ENCODE measurements at places on chromosomes 1 and 21. TPM values are rescaled to one million over a fixed set of nuclear protein-coding genes. Genes with fewer than 3 reads are reported as not detected.

GRCh38 chr1:201719812-201720521 lies 109.0 kb upstream of the IPO9 start:
- peak; percentile 57 for DNase-seq

DNA sequence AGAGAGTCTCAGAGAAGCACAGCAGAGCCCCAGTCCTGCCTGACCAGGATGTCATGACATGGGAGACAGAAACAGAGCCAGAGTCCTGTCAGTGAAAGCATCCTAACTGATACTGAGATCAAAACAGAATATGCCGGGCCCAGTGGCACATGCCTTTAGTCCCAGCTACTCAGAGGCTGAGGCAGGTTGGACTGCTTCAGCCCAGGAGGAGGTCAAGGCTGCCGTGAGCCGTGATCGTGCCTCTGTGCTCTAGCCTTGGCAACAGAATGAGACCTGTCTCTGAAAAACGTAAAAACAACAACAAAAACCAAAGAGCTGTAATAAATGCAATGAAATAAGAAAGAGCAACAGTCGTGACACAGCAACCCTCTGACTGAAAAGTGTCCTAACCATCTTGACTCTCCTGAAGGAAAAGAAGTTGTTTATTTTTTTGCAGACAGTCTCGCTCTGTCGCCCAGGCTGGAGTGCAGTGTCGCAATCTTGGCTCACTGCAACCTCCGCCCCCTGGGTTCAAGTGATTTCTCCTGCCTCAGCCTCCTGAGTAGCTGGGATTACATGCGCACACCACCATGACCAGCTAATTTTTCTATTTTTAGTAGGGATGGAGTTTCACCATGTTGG lies 189.2 kb downstream of the SLC45A1 start:
- no peak for DNase-seq

DNA sequence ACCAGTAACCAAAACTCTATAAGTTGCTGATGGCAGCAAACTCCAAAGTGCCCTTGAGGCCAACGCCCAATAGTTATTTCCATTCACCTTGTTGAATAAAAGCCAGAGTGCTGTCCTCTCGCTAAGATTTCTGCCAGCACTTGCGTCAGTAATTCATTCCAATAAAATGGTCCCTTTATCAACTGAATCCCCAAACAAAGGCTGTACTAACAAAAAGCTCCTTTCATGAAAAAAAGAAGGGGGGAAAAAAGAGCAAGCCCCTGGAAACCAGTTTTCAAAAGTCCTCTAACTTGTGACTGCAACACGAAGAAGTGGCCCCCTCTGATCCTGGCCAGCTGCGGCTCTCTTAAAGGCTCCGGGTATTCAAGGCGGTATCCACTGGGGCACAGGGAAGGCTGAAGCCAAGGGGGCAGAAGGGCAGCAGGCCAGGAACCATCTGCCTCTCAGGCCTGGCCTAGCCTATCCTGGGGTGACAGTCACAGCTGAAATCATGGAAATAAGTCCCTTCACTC lies 55.8 kb upstream of the ZNF326 start:
- DNase-seq = no peak

The APCS gene
- not detected for total RNA-seq
